ENCODE measurements at places on chromosomes 11 and 22.
A peak's percentile ranks its signal among the peaks of the same experiment; 100 is the strongest.

DNA sequence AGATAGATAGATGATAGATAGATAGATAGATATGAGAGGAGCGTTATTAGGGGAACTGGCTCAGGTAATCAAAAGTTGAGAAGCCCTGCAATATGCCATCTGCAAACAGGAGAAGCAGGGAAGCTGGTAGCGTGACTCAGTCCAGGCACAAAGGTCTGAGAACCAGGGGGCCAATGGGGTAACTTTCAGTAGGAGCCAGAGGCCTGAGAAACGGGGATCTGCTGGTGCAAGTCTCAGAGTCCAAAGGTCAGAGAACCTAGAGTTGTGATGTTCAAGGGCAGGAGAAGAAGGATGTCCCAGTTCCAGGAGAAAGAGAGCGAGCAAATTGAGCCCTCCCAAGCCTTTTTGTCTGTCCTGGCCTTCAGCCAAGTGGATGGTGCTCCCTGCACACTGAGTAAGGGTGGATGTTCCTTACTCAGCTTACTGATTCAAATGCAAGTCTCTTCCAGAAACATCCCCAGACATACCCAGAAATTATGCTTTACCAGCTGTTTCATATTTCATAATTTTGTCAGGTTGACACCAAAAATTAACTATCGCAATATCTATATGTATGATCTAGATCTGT lies 87.8 kb upstream of the SLC22A12 start:
- DNase-seq: no peak

GRCh38 chr11:112634551-112634950 lies 326.7 kb upstream of the NCAM1 start:
- DNase-seq: no peak

- no peak for DNase-seq
These were observed 5.3 kb downstream of the NLRP6 start for GRCh38 chr11:283405-284104.

GRCh38 chr11:134941326-134941725 lies 529.3 kb upstream of the B3GAT1 start:
- no peak for DNase-seq

- DNase-seq: no peak
These were observed 825 bp downstream of the SLC1A2 start for GRCh38 chr11:35418282-35419183.

GRCh38 chr11:101705972-101706371 lies 122.2 kb upstream of the TRPC6 start:
- DNase-seq: no peak

DNA sequence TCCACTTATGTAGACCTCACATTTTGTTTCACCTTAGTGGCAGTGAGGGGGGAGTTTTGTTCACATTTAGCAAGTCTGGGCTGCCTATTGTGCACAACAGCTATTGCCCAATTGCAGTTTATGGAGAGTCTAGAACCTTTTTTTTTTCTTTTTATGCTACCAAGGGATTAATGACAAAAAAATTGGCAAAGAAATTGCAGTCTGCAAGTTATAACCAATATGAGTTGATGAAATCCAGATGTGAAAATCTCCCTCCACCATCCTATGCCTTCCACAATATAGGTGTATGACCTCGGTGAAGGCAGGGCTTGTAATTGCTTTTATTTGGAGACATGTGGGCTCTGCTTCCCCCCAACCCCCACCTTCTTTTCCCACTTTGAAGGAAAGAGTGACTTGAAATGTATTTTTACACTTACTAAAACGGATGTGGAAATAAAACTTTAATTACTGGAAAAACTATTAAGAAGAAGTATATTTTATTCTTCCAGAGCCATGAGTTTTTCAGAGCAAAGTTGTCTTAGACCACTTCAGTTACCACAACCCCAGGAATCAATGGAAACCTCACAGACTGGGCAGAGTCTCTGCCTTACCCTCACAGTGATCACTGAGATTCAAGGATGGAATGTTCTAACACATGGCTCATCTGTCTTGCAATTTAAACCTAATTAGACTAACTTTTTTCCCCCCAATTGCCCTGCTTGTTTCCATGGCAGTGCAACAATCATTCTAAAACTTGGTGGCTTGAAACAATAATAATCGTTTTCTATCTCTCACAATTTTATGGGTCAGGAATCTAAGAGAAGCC lies 120.8 kb upstream of the SLC5A12 start:
- DNase-seq: no peak

GRCh38 chr11:34870548-34871196 lies 45.5 kb downstream of the APIP start:
- no peak for DNase-seq

- no peak for DNase-seq
These were observed 200.3 kb downstream of the MYO18B start for GRCh38 chr22:25942115-25942855.

DNA sequence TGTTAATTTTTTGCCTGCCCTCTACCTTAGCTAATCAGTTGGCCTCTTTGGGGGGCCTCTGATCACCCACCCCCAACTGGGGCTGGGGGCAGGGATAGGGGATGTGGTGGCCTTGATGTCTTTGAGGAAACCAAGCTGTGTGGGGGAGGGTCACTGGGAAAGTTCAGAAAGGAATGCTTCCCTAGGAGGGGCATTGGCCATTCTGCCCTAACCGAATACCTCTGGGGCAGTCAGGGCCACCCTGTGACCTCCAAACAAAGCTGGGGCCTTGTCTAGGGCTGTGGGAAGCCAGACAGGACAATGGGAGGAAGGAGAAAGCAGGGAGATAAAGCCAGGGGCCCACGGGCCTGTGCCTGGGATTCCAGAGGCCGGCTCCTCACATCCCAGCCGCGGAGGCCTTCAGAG lies 97.5 kb downstream of the TSPAN18 start:
- DNase-seq: no peak

DNA sequence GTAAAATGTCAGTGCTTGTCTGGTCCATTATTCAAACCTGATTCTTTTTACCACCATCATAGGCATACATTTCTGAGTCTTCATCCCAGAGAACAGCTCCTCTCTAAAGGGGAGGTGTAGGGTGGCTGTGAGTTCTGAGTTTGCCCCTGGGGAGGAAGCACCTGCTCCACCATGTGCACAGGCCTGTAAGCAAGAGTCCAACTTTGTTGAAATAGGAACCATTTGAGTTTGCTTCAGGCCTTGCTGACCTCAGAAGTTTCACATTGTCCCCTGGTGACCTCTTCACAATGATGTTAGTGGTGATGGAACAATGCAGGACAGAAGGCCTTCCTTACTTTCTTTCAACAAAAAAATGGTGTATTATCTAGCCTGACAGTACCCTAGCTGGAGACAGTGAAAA lies 54.6 kb upstream of the TOP3B start:
- no peak for DNase-seq

- DNase-seq: no peak
These were observed 148.9 kb downstream of the TBC1D22A start for GRCh38 chr22:46911346-46911745.

GRCh38 chr22:20571531-20572007 lies 64.2 kb downstream of the MED15 start:
- DNase-seq: no peak

DNA sequence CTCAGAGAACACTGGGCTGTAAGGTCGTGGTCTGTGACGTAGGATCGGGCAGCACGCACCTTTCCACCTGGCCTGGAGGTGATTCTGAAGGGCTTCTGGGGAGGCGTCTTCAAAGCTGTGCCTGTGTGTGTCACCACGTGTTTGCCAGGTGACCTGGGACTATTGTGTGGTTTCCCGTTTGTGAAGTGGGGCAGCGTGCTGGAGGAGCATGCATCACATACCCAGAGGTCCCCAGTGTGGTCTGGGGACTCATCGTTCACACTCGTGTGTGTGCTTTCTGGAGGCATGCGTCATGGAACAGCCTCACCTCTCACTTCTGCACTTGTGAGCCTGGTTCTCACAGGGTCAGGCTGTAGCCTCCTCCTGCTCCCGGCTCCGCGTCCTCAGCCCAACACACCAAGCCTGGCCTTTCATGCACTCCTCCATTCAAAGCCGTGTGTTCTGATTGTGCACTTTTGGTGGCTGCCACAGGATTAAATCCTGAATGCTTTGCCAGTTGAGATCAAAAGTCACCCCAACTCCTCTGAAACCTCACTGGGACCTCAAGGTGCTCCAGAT lies 106.3 kb downstream of the KCNQ1OT1 start:
- no peak for DNase-seq

- DNase-seq: peak; percentile 45
These were observed 1.6 kb upstream of the ELFN2 start for GRCh38 chr22:37428649-37429586.

DNA sequence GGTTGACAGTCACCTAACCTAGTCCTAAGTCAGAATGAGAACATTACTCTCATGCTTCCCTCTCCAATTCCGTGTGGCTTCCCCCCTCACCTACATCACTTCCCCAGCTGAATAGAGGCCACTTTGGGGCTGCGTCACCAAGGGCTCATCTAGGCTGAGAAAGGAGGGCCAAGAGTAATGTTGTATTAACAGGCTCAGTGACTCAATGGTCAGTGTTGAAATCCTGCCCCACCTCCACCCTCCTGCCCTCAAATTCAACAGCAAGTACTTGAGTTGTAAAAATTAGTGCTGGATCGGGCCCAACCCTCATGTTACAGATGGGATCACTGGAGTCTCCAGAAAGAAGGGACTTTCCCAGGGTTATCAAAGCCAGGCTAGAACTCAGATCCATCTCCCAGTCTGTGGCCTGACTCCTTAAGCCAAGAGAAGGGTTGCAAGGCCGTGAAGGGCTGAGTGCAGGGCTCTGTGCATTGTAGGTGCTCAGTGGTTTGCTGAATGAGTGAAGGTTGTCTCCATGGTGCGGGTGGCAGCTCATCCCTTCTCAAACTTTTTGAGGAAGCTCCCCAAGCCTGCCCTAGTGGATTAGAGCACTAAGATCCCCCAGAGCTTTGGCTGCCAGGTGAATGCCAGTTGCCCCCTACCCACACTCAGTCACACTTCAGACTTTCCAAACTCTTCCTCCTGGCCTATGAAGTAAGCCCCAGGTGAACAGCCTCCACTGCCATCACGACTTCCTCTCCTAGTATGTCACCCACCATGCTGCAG lies 3.2 kb downstream of the DGAT2 start:
- DNase-seq: no peak

GRCh38 chr11:45900916-45901617 lies 6.0 kb downstream of the FREY1 start:
- no peak for DNase-seq

GRCh38 chr11:110584150-110584549 lies 128.1 kb downstream of the ARHGAP20 start:
- no peak for DNase-seq

- DNase-seq: no peak
These were observed 51.4 kb upstream of the CRTAM start for GRCh38 chr11:122786896-122787295.

All from NCI-H1694 (cell line).